ENCODE measurements at places on chromosomes 1 and 21.

DNA sequence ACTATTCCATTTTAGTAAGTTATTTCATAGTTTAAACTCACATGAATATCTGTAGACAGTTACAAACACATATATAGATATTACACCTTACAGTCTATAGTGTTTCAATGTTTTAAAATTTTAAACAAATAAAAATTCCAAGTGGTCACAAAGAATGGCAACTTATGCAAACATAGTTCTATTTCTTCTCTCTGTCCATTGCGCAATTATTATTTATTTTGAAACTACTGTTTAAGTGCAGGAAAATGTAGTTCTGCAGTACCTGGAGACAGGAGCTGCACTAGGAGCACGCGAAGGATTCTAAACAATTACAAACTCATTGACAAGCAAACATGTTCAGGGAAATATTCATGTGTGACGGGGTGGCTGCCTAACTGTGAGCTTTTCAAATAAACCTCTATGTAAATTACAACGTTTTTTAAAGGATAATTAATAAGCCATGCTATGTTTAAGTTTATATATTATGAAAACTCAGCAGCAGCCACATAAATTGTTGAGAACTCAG is 312.0 kb upstream of the DUSP10 start:
- no peak for DNase-seq

GRCh38 chr1:107698161-107698560 is 266.8 kb downstream of the VAV3 start:
- DNase-seq = no peak

DNA sequence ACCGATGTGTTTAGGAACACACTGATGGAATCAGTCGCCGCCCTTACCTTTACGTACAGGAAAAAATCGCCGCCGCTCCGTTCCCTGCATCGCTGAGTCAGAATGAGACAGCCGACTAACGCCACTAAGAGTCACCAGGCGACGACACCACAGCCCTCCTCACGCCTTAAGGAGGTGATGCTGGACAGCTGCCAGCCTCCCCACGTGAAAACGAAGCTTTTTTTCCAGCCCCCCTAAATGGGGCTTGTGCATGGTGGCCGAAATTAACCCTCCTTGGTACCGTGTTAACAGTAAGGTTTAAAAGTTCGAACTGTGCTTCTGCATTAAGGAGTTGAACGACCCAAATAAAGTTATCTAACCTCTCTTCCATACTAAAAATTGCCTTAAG is 511 bp downstream of the DNTTIP2 start:
- DNase-seq = peak; percentile 61

GRCh38 chr1:111015222-111015621 is 51.5 kb upstream of the LRIF1 start:
- DNase-seq = no peak

DNA sequence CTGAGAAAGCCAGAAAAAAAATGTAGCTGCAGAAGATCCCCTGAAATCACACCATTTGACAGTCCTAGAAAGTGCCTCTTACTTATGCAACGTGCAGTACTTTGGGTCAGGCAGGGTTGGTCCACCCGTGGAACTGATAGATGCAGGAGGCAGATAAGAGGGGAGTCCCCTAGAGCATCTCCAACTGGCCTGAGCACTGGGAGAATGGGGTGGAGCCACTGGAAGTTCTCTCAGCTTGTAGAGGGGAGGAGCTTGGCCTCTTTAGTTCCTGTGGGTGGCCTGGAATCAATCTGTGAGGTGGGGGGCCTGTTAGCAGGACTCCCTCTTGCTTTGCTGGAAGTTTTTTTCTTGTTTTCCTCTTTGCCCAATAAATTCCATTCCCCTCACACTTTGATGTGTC is 335.7 kb upstream of the NCAM2 start:
- no peak for DNase-seq

GRCh38 chr21:15735409-15735808 is 5.6 kb downstream of the USP25 start:
- no peak for DNase-seq

GRCh38 chr21:42658320-42659105 is 5.1 kb downstream of the PDE9A start:
- DNase-seq = no peak

DNA sequence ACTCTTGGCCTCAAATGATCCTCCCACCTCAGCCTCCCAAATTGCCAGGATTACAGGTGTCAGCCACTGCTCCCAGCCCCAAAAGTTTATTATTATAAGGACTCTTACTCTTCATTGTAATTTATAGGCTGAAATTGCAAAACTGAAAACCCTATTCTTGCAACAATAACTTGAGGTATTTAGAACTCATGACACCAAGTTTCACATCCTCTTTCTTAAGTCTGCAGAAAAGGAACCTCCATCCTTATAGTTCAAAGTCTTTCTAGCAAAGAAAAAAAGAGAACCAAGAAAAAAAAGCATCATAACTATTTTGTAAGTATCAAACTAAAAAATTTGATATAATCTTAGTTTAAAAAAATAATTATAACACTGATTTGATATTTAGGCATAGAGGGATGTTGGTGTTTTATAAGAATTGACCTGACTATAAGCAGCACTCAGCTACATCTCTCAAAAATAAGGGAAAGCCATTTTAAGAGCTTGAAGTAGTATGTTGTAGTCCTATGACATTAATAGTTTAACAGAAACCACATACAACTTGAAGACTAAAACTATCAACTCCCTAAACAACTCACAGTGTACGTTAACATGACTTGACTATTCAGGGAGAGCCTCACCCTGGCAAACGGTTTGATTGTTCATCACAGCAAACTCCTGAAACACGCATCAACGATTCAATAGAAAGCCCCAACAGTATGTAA is 122.4 kb downstream of the AKT3 start:
- DNase-seq = no peak

- DNase-seq = no peak
Observed at GRCh38 chr1:110255392-110255787, 45.3 kb downstream of the KCNC4 start.

- DNase-seq = no peak
Observed at GRCh38 chr1:63643926-63644325, 50.7 kb downstream of the PGM1 start.
